Breast epithelium (tissue), 4 donors: ENCODE measurements at places on chromosomes 5 and 9.

GRCh38 chr5:98483301-98483685, 290.2 kb upstream of the RGMB start:
- DNase-seq = no peak

DNA sequence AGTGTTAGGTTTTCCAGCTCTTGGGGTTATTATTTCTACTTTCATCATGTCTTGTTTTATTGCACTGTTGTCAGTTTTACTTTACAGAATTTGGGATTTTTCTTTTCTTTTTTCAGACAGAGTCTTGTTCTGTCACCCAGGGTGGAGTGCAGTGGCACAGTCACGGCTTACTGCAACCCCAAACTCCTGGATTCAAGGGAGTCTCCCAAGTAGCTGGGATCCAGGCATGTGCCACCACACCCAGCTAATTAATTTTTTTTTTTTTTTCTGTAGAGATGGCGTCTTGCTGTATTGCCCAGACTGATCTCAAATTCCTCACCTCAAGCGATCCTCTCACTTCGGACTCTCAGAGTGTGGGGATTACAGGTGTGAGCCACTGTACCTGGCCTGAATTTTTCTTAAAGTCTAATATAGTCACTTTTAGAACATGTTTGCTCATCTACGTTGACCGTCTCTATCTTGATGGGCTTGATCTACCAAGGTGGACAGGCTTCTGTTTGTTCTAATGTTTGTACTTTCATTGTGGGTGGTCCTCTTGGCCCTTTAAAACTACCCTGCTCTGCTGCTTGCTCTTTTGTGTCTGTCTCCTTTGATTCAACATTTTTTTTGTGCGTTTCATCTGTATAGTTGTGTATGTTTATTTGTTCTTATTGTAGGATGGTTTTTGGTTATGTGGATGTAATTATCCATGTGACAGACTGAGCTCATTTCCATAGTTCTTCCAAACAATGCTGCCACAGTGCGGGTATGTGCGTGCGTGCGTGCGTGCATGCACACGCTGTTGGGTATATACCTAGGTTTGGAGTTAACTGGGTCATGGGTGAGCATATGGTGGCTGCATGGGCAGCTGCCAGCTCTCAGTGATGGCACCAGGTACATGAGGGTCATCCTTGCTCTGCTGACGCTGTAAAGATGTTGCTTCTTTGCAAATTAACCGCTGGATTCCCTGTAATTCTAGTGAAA, 18.1 kb downstream of the PRRC2B start:
- DNase-seq = no peak

- no peak for DNase-seq
Observed at GRCh38 chr9:120480707-120481106, 99.3 kb downstream of the CDK5RAP2 start.

DNA sequence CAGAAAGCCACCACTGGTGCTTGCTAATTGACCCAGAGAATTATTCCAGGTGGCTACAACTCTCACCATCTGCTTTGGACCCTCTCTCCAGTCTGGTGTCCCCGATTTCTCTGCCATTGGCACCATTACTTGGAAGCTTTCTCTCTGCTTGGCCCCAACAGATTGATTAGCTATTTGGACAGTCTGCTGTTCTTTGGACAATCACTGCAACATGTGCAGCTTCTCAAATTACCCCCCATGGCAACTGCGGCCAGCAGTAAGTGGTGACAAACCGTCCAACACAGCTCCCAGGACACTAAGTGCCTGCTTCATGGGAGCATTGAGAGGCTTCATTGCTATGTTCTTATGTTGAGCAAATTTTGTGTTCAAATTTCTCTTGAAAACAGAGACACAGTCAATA, 309.8 kb downstream of the TAF11L14 start:
- no peak for DNase-seq

DNA sequence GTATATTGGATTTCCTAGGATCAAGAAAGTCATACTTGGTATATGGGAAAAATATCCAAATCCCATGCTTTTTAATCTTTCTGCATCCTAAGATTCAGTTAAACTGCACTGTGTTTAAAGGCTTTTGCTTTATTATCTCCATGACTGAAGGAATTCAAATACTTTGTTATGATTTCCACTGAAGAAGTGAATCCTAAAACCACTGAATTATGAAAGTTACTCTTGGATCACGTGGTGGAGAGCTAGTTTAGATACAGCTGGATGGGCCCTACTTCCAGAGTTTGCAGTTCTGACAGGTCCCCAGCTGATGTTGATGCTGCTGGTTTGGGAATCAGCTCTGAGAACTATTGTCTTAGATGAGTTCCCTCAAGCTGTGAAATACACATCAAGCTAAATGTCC, 5.0 kb downstream of the DAB2 start:
- DNase-seq = no peak

- no peak for DNase-seq
Observed at GRCh38 chr9:126496781-126497659, 116.7 kb upstream of the LMX1B start.

- DNase-seq = no peak
Observed at GRCh38 chr9:120645760-120646159, 65.8 kb upstream of the CDK5RAP2 start.

DNA sequence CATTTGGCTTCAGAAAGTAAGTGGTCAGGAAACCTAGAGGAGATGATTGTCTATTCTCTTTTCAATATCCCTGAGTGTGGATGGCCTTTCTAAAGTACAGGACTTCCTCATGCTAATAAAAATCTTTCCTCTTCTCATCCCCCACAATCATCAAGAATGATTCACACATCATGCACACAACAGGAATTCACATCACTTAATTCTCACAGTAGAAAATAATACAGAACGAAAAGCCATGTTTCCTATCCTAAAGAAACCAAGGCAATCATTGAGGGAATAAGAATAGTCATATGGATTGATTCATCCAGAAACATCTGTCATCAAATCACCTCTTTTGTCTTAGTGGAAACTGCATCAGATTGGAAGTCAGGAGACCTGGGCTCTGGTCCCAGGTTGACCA, 203.1 kb upstream of the PIK3R1 start:
- DNase-seq = no peak

DNA sequence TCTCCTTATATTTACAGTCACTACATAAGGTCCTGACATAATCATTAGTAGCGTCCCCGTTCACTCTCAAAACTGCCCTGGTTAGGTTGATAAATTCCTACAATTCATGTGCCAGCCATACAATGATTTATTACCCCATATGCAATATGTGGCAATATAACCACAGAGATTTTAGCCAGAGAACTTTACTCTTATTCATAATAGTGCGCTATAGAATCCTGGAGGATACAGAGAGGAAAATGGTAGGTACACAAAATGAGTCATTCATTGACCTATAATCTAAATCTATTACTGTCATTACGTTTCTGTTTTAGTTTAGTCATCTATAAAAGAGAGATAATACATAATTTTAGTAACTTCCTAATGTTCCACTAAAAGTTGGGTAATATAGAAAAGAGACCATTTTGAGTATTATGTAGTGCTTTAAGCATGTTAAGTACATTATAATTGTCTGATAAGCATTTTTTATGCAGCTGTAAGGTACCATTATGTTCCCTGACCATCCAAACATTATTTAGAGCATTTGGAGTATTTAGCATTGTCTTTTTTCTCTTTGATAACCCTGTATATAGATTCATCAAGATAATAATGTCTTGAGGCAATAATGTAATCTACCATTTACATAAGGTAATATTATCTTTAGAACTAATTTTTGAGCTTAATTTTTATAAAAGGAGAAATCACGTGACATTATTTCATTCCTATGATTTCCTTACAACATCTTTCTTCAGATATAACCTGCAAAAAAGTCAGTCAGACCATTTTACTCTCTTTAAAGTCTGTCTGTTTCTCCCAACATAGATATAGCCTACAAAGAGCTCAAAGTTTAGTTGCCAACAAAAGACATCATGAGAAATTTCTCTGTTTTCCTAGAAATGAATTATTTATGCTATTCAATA, 655.5 kb upstream of the ZNF608 start:
- DNase-seq = no peak
